ENCODE measurements at places on chromosomes 1 and 21.

GRCh38 chr1:5311634-5312292, 657.4 kb downstream of the AJAP1 start:
- no peak for DNase-seq

DNA sequence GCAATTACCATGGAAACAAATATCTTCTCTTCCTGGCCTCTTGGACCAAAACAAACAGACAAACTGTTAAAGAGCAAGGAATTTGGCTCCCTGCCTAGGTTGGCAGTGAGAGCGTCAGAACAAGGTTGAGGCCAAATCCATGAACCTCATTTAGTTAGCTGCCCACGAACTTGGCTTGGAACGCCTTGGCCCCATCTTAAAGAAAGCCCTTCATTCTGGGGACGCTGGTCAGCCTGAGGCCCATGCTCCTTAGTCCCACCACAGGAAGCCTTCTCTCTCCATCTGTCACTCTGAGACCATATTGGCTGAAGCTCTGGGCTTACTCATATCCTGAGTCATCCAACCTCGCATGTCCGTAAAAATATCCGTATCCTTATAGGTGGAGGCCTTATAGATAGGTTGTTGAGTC, 62.4 kb upstream of the DIRAS3 start:
- no peak for DNase-seq

DNA sequence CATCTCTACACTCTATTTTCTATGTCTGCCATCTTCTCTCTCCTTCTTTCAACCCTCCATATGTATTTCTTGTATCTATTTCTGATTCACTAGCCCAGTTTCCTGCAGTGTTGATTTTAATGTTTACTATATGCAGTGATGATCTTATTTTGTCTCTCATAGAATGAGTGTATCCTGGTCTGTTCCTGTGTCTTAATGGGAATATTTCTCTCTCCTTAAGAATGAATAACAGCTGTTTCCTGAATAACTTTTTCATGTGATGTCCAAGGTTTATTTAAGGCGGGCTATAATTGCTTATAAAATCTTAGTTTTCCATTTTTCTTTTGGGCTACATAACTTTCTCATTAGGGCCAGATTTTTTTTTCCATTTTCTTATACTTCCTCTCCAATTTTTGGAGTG, 144.5 kb downstream of the C1orf21 start:
- DNase-seq: no peak

DNA sequence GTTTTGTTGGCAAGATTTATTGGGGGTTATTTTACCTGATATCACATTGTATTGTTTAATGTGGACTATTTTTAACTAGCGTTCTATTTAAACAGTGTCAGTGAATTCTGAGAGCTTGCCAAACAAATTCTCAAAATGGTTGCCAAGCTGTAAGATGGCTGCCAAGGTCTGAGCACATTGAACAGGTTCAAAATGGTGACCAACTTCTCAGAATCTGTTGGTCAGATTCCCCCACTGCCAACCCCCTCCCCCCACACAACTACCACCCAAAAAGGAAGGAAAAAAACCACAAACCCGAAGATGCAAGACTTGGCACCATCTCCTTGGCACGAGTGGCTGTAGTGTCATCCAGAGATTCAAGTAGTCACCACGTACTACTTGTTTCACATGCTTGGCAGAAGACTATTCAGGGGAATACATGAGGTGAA, 159.1 kb downstream of the NFIA start:
- no peak for DNase-seq

DNA sequence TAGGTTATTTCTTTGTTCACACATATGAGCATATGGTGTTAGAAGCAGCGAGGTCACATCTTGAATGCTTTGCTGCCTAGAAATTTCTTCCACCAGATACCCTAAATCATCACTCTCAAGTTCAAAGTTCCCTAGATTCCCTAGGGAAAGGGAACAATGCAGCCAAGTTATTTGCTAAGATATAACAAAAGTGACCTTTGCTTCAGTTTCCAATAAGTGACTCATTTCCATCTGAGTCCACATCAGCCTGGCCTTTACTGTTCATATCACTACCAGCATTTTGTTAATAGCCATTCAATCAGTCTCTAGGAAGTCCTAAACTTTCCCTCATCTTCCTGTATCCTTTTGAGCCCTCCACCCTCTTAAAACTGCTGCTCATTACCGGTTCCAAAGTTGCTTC, 1502.5 kb downstream of the KCNT2 start:
- no peak for DNase-seq

DNA sequence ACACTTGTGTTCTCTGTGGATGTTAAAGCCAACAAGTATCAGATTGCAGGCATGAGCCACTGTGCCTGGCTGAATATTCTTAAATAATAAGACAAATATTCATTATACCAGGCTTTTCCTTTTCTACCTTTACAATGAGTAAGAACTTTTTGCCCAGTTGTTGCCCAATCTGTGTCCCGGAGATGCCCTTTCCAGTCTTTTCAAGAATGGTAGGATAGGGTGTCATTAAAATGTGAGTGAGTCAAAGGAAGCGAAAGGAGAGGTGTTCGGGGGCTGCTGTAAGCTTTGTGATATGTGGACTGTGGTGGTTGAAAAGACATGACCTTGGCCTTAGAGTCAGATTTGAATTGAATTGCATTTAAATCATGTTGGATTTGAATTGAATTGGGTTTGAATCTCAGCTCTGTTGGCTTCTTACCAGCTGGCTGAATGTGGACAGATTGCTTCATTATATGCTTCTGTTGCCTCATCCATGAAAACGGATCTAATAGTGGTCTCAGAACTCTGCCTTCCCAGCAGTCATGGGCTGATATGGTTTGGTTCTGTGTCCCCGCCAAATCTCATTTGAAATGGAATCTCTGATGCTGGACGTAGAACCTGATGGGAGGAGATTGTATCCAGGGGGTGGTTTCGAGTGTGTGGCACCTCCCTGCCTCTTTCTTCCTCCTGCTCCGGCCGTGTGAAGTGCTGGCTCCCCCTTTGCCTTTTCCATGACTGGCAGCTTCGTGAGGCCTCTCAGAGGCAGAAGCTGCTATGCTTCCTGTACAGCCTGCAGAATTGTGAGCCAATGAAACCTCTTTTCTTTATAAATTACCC, 22.7 kb upstream of the AADACL3 start:
- no peak for DNase-seq

- no peak for DNase-seq
These were observed 148.9 kb downstream of the ETS2 start for GRCh38 chr21:38954588-38955004.

DNA sequence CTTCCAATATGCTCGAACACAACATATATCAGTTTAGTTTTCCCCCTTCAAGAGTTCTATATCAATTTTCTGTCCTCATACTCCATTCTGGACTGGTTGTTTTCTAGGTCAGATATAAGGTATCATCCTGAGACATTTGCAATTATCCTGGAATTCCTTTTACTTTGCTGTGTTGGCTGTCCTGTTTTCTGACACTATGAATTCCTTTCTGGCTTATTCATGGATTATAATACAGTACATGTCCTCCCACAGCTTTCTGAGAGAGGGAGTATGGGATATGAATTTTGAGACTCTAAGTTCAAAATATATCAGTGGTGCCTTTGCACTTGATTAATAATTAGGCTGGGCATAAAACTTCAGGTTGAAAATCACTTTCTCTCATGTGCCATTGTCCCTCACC, 11.9 kb downstream of the PHTF1 start:
- DNase-seq: no peak

GRCh38 chr1:159866066-159866465, 3.6 kb upstream of the VSIG8 start:
- DNase-seq: no peak

GRCh38 chr1:153798468-153798780, 23.2 kb downstream of the SLC27A3 start:
- no peak for DNase-seq

- no peak for DNase-seq
These were observed 341.0 kb upstream of the NEGR1 start for GRCh38 chr1:72623299-72623708.

GRCh38 chr21:26555540-26556146, 17.4 kb downstream of the CYYR1 start:
- no peak for DNase-seq

DNA sequence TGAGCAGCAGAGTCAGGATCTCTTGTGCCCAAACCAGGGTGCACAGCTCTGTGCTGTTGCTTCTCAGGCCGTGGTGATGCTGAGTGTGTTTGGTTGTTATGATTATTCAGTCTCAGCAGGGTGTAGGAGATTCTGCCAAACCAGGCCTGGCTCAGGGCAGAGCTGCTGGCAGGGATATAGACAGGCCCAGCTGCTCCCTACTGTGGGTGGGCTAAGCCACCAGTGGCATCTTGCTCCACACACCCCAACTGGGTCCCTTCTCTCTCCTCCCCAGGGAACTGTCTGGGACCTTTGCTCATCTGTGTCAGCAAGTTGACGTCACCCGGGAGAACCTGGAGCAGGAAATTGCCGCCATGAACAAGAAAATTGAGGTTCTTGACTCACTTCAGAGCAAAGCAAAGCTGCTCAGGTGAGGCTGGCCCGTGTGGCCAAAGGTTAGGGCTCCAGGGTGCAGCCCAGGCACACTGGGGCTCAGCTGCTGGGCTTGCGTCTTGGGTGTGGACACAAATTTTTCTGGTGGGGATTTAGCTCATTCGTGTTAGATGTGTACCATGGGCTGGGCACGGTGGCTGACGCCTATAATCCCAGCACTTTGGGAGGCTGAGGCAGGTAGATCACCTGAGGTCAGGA, 9.9 kb upstream of the MIIP start:
- DNase-seq: no peak

DNA sequence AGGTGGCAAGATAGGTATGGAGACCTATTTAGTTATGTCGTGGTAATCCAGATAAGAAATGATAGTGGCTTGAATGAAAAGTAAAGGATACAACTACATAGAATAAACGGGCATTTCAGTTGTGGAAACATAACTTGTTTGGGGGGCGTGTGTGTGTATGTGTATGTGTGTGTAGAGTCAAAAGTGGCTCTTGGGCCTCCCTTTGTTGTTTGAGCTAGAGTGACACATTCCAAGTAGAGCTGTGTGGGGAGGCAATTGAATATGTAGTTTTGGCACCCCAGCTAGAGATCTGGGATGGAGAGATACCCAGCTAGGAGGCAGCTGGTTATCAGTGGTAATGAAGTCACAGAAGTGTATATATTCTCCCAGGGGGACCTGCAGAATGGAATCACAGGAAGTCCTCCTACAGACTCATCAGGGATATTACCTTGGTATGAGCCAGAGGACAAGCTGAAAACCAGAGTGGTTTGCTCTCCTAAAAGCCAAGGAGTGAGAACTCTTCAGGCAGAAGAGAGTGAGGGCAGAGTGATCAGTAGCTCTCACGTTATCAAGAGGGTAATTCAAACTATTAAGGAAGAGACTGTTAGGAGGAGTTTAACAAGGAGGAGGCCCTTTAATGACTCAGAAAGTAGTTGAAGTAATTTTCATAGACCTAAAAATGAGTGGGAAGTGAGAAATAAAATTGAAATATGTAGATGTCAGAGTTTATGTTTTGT, 5.1 kb downstream of the CR1L start:
- DNase-seq: no peak

DNA sequence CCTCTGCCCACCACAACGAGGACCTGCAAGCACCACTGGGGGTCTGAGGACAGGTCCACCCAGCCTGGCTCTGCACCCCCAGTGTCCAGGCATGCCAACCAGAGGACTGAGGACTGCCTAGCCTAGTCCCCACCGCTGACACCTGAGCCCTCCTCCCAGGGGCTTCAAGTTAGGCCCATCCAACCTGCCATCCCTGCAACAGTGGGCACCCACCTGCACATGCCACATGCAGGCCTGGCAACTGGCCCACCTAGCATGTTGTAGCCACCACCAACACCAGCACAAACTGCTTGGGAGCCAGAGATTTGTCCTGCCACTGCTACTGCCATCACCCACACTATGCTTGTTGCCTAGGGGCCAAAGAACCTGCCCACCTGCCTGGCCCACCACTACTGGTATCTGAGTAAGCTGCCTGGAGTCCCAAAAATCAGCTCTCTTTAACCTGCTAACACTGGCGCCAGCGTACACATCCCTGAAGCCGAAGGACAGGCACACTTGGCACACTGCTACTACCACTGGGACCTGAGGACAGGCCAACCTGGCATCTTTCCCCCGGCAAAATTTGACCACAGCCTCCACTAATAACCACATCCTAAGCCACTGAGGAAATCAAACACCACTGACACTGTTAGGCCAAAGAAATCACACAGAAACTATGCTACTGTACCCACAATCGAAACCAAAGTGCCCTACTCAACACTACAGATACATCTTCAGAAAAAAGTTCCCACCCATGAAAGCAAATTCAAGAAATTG, 61.5 kb downstream of the PSMG1 start:
- no peak for DNase-seq

DNA sequence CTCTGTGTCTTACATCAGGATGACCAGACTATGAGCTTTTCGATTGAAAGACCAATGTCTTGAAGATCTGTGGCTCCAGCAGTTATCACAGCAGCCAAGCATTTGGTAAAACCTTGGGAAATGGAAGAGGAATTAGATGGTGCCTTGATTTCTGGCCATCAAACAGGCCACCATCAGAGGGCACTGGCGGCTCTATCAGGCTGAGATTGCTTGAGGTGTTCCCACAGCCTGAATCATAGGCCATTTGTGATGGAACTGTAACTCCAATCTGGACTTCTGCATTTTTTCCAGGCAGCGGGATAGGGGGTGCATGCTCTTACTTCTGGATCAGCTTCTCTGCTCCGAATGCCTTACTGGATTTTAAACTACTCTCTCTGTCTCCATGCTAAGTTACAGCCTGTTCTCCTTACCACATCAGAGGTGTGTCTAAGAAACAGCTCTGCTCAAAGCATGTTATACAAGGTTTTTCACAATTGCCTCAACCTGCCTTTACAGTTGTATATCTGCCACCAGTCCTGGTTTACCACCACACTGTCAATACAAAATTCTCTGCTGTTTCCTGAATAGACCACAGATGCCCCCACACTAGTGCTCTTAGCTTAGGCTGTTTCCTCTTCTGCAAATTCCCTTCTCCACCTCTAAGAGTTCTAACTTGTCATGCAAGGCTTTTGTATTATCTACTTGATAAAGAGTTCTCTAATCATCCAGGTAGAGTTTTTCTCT, 180.9 kb downstream of the PTGER3 start:
- DNase-seq: no peak

GRCh38 chr1:36711480-36711879, 228.8 kb upstream of the CSF3R start:
- DNase-seq: no peak

- no peak for DNase-seq
These were observed 301.1 kb upstream of the DPYD start for GRCh38 chr1:98221923-98222322.

DNA sequence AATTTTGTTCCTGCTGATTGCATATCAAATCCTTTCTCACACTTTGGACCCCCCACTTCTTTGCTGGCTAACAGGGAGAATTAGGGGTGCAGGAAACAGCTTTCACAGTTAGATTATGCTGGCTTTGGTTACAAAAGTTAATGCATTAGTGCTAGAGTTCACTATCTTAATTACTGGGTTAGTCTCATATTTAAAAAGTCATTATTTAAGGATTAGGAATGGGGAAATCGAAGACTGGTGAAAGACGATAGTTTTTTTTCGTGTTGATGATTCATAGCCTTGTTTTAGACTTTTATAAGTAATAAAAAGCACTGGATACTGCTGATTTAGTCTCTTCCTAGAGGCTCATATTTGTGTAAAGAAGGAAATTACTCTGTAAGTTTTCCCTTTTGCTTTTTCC, 11.6 kb downstream of the ST6GALNAC3 start:
- DNase-seq: no peak

Data from activated effector memory CD4-positive, alpha-beta T cell treated with Interleukin-2 at 50 U/mL for 16 hours (primary cell).